ENCODE measurements at places on chromosomes 1 and 21. TPM values are rescaled to one million over a fixed set of nuclear protein-coding genes. Genes with fewer than 3 reads are reported as not detected.

GRCh38 chr21:28391938-28392849, 600.5 kb downstream of the LTN1 start:
- DNase-seq: no peak

DNA sequence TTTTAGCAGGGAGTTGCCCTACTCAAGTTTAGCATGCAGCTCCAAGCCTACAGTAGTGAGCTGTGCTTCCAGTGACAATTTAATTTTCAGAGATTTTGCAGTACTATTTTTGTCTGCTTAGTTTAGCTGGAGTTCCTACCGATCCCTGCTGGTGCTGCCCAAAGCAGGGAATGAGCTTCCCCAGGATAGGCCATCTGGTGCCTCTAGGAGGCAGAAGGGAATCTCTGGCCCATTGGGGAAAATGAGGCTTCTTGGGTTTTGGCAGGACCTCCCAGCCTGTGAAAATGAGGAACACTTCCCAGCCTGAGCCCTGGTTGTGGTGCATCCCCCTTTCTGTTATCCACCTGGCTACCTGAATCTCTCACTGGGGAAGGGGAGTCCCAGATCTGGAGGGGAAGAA, 149.2 kb downstream of the RASAL2 start:
- DNase-seq: no peak

DNA sequence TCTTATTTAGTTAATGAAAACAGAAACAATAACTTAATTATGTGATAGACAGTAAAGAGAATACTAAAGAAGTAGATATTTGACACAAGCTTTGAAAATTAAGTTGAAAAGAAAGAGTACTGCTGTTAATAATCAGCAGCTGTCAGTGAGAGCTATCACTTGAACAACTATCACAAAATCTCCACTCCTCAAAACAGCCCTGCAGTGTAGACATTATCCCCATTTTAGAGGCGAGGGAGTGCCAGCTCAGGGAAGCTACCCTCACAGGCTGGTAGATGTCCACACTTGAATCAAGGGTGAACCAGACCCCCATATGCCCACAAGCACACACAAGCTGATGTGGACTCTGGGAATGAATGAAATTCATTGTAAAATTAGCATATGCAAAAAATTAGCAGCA, 248.8 kb downstream of the RHOU start:
- no peak for DNase-seq

- DNase-seq: no peak
Observed at GRCh38 chr1:11946647-11947046, 12.1 kb downstream of the PLOD1 start.

GRCh38 chr1:30977105-30977504, 68.5 kb upstream of the SDC3 start:
- DNase-seq: no peak

DNA sequence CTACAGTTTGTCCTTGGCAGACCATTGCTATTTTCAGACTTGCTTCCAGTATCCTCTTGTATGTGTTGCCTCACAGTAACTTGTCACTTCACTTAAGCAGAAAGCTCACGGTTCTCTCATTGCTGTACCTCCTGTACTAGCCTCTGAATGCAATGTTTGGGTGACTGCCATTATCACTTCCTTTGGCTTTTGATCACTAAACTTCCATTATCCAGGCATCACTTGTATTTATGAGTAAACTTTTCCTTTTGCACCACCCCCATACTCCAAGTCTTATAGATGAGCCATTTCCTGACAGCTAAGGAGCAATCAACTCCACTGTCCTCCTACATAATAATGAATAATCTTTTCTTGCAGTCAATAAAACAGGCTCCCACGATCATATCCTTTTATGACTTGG, 255.3 kb downstream of the PDE4B start:
- DNase-seq: no peak

- DNase-seq: no peak
Observed at GRCh38 chr1:192527950-192528349, 47.6 kb upstream of the RGS1 start.

DNA sequence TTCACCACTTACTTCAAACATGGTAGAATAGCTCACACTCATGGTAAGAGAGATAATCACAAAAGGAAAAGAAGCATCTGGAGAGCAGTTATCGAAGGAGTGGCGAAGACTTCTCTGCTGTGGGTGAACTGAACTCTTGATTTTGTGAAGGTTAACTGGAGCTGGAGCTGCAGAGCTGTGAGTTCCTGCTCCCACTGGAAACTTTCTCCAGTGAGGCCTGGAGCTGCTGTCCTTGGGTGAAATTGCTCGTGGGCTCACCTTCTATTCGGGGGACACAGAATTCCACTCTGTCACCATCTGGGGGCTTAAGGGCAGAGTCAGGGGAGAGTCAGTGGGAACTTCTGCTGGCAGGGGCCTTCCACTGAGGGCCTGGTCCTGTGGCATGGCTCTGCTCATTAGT, 45.9 kb downstream of the MAB21L3 start:
- no peak for DNase-seq

GRCh38 chr21:15552914-15553494, 176.8 kb upstream of the USP25 start:
- DNase-seq: no peak

GRCh38 chr1:221137666-221138065, 258.4 kb downstream of the HLX start:
- no peak for DNase-seq

- no peak for DNase-seq
Observed at GRCh38 chr21:39065917-39066316, 117.3 kb downstream of the PSMG1 start.

- no peak for DNase-seq
Observed at GRCh38 chr1:115240297-115240696, 97.8 kb downstream of the NGF start.

DNA sequence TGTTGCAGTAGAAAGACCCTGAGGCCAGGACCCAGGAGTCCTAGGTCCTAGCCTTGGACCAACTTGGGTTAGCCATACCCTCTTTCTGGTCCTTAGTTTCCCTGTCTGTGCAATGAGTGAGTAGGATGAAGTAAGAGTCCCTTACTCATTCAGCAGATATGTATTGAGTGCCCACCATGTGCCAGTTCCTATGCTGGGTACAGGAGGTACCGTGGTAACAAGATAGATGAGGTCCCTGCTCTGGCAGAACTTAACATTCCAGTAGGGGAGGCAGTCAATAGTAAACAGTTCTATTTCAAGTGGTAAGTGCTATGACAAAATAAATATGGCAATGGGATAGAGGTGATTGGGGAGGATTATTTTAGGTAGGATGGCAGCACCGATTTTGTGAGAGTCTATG, 18.3 kb upstream of the PARS2 start:
- no peak for DNase-seq

DNA sequence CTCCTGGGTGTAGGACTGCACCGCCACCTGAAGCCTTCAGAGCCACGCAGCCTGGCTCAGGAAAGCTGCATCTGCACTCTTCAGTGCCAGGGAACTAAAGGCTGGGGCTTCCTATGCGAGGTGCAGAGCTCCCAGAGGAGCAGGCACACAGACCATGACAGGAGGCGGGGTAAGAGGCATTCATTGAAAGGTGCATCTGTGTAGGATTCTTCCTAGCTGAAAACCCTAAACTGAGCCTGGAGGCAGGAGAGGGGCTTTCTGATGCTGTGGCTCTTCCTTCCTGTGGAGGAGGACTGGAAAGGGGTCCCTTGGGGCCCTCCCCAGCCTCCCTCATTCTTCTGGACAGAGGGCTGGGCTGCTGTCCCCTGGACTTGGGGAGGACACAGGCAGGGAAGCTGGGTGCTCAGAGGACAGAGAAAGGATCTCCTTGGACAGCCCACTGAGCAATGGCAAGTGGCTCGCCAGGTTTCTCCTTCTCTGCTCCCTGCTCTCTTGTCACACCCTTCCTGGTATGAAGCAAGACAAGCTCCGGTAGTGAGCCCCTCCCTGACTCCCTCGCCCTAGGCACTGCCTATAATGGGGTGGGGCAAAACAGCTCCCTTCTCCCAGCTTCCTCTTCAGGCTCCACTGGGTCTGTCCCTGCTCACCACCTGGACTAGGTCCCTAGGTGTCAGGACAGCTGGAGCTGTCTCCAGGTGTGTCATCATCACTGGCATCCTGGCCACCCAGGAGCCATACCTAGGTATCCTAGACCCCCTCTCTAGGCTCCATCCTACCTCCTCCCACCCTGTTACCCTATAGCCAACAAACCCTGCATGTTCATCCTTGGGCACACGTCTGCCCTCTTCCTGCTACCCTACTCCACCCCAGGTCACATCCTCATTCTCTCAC, 20.0 kb downstream of the S100A6 start:
- DNase-seq: peak; percentile 84

GRCh38 chr1:167157114-167157513, 63.2 kb downstream of the STYXL2 start:
- no peak for DNase-seq

- peak; percentile 85 for DNase-seq
Observed at GRCh38 chr1:27940297-27940696, 5.5 kb downstream of the SMPDL3B start.

- no peak for DNase-seq
Observed at GRCh38 chr1:178371235-178371634, 125.5 kb downstream of the CLEC20A start.

- DNase-seq: peak; percentile 12
Observed at GRCh38 chr1:30695439-30695841, 27.9 kb downstream of the MATN1 start.

The NFASC gene
- 16.0 TPM for total RNA-seq

The MARK1 gene
- total RNA-seq: 22.0 TPM

The LMX1A gene
- 0.22 TPM for total RNA-seq

The FAM151A gene
- total RNA-seq: 0.22 TPM

The S100A7A gene
- total RNA-seq: not detected

The FAM177B gene
- not detected for total RNA-seq

The FMO4 gene
- 5.3 TPM for total RNA-seq

The THEM4 gene
- 15.7 TPM for total RNA-seq

The SIPA1L2 gene
- 98.7 TPM for total RNA-seq

Measured in cardiac septum (tissue), 1 donor.